ENCODE measurements at places on chromosomes 7 and 10. TPM values are rescaled to one million over a fixed set of nuclear protein-coding genes. Genes with fewer than 3 reads are reported as not detected.

- H3K27ac ChIP-seq, result no peak overlapping the region
- no peaks in the 10 kb centered on the region for H3K4me1 ChIP-seq
- no peaks in the 10 kb centered on the region for H3K36me3 ChIP-seq
Measured at GRCh38 chr10:52517012-52517411, 202.9 kb downstream of the DKK1 start.

DNA sequence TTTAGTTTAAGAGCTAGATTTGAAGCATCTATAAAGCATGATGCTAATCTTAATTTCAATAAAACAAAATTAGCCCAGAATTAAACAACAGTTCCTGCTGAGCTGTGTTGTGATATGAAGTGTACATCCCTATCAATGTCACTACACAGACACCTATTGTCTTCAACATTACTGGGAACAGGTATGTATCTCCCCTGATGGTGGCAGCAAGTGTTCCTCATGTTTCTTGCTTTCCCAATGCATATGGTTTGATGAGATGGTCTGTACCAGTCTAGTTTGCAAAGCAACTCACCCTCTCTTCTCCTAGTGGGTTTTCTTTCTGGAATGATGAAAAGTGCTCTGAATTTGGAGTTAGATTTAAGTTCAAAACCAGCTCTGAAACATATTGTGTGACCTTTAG lies 38.1 kb downstream of the TSPAN12 start:
- no peaks in the 10 kb centered on the region for H3K36me3 ChIP-seq
- H3K4me3 ChIP-seq, result no peak overlapping the region
- H3K27ac ChIP-seq, result no peak overlapping the region
- no peak for DNase-seq

DNA sequence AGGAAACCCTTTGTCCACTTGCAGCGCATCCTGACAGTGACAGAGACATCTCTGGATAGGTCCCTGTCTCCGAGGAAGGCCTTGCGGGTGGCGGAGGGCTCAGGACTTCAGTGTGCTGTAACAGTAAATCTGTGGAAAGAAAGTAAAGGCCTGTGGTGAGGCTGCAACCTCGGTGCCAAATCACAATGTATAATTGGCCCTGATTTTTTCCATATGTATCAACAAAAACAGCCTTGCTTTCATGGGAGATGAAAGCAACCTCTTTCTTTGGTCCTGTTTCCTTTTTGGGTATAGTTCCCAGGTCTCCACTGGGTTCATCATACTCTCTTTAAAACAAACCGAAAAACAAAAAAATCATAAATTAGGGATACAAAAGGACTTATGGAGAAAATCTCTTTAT lies 110.9 kb upstream of the BMPER start:
- no peak overlapping the region for H3K4me3 ChIP-seq
- no peaks in the 10 kb centered on the region for H3K27me3 ChIP-seq
- no peak overlapping the region for H3K27ac ChIP-seq
- no peaks in the 10 kb centered on the region for H3K4me1 ChIP-seq

- H3K27me3 ChIP-seq, result peaks cover 8% of the 10 kb centered on the region
- H3K36me3 ChIP-seq, result no peaks in the 10 kb centered on the region
- H3K4me3 ChIP-seq, result peak overlapping the region; percentile 57
- H3K27ac ChIP-seq, result peak overlapping the region; percentile 65
- H3K4me1 ChIP-seq, result peaks cover 9% of the 10 kb centered on the region
- DNase-seq, result peak; percentile 56
Measured at GRCh38 chr10:7407368-7408290, 3.2 kb downstream of the SFMBT2 start.

DNA sequence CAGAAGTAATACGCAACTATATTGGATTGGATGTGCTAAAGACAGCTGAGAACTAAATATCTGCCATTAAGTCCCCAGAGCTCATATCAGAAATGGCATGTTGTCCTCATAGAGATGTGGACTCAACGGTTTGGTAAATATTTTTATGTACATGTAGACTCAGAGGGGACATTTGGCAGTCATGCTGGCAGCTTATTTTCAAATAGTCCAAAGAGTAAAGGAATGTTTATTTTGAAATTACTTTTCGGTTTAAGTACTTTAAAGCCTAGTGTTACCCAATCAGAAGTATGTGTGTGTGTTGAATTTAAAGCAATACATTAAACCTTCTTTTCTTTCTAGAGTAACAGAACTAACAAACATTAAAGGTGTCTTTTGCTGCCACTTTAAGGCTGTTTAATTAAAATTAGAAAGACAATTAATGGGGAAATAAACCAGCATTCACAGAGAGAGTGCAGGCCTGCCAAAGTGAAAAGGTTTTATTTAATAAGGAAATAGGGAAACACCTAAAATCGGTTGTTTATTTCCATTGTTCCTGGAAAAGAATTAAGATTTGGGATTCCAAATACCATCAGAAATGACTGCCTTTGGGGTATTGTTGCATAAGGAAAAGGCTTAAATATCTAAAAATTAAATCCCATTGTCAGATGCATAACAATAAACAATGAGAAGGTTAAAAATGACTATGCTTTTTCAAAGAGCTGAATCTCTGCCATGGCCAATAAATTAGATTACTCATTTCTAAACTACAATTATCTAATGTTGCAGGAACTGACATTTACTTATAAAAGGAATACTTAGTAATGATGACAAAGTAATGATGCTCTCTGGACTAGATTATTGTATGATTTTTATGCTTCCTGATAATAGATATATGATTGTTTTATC lies 113.4 kb upstream of the AHR start:
- peaks cover 36% of the 10 kb centered on the region for H3K4me1 ChIP-seq
- no peak overlapping the region for H3K4me3 ChIP-seq
- H3K27me3 ChIP-seq, result no peaks in the 10 kb centered on the region

GRCh38 chr10:103054621-103055020 lies 136.5 kb downstream of the CNNM2 start:
- no peak overlapping the region for H3K27ac ChIP-seq
- H3K4me3 ChIP-seq, result no peak overlapping the region
- DNase-seq, result no peak
- no peaks in the 10 kb centered on the region for H3K27me3 ChIP-seq
- H3K36me3 ChIP-seq, result no peaks in the 10 kb centered on the region
- peaks cover 11% of the 10 kb centered on the region for H3K4me1 ChIP-seq

GRCh38 chr10:16915300-16915699 lies 98.1 kb upstream of the RSU1 start:
- no peaks in the 10 kb centered on the region for H3K36me3 ChIP-seq
- DNase-seq, result no peak
- no peak overlapping the region for H3K27ac ChIP-seq
- H3K27me3 ChIP-seq, result no peaks in the 10 kb centered on the region
- no peak overlapping the region for H3K4me3 ChIP-seq

- no peak overlapping the region for H3K4me3 ChIP-seq
- no peak overlapping the region for H3K27ac ChIP-seq
- H3K36me3 ChIP-seq, result no peaks in the 10 kb centered on the region
- no peaks in the 10 kb centered on the region for H3K4me1 ChIP-seq
- no peak for DNase-seq
Measured at GRCh38 chr7:116185956-116186355, 24.4 kb upstream of the TES start.

GRCh38 chr10:14403881-14404623 lies 73.3 kb upstream of the FRMD4A start:
- no peaks in the 10 kb centered on the region for H3K4me1 ChIP-seq
- DNase-seq, result no peak
- no peak overlapping the region for H3K27ac ChIP-seq
- H3K36me3 ChIP-seq, result no peaks in the 10 kb centered on the region
- no peak overlapping the region for H3K4me3 ChIP-seq

The HDAC9 gene
- polyA plus RNA-seq, result 7.7 TPM

The LRIT1 gene
- not detected for polyA plus RNA-seq

The SNX10 gene
- polyA plus RNA-seq, result 15.8 TPM

The NUDT1 gene
- 8.7 TPM for polyA plus RNA-seq

All from adrenal gland (tissue), 19 donors.